ENCODE measurements at places on chromosomes 1 and 21.

- no peak for DNase-seq
Observed at GRCh38 chr1:32241001-32241763, 5.8 kb upstream of the FAM167B start.

GRCh38 chr21:41666641-41667081, 100.2 kb downstream of the RIPK4 start:
- DNase-seq = no peak

DNA sequence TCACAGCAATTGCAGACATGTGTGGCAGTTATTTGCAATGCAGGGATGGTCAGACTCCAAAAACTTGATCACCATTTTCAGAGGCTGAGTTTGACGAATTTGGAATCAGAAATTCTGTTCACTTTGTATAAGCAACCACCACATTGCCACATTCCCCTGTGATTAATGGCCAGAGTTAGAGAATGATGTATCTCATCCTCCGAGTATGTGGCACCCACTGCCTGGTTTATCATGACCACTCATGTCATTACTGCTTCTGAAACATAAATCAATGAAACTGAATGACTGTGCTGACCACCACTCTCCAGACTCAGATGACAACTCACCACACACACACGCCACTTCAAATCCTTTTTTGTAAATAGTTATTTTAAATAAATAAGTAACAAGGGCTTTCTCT, 66.6 kb upstream of the CACHD1 start:
- no peak for DNase-seq

DNA sequence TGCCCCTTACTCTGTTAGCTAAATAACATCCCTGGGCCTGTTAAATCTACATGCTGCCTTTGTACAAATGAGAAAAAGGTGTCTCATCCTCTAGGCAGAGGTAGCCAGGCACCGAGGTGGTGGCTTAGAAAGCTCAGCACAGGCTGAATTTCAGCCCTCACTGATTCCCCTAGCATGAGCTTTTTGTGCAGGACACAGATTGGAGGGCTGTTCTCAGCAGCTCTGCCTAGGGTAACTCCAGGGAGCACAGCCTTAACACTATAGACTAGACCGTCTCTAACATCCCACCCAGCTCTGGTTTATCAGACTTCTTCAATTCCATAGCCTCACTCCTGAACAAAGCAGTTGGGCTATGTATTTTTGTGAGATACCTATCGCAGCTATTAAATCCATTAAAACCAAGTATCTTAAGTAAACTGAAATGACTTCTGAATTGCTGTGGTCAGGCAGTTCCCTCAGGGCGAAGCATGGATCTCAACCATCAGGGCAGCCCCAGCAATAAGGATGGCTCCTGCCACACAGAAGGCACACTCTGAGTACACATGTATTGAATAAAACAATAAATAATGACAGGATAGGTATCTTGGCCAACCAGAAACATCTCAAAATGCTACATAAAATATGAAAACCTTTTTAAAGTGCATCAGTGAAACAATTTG, 14.8 kb downstream of the S100A6 start:
- no peak for DNase-seq

DNA sequence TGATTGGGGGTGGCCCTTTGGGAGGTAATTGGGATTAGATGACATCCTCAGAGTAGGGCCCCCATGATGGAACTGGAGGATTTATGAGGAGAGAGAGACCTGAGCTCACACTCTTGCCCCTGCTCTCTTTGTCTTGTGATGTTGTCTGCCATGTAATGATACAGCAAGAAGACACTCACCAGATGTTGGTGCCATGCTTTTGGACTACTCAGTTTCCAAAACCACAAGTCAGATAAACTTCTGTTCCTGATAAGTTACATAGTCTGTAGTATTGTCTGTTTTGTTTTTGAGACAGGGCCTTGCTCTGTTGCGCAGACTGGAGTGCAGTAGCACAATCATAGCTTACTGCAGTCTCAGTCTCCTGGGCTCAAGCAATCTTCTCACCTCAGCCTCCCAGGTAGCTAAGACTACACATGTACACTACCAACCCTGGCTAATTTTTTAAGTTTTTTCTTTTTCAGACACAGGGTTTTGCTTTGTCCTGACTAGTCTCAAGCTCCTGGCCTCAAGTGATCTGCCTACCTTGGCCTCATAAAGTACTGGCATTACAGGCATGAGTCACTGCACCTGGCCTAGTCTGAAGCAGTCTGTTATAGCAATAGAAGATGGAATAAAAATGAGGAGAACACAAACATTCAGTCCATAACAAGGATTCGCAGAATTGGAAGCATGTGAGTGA, 115.0 kb upstream of the GALNT2 start:
- DNase-seq = no peak

DNA sequence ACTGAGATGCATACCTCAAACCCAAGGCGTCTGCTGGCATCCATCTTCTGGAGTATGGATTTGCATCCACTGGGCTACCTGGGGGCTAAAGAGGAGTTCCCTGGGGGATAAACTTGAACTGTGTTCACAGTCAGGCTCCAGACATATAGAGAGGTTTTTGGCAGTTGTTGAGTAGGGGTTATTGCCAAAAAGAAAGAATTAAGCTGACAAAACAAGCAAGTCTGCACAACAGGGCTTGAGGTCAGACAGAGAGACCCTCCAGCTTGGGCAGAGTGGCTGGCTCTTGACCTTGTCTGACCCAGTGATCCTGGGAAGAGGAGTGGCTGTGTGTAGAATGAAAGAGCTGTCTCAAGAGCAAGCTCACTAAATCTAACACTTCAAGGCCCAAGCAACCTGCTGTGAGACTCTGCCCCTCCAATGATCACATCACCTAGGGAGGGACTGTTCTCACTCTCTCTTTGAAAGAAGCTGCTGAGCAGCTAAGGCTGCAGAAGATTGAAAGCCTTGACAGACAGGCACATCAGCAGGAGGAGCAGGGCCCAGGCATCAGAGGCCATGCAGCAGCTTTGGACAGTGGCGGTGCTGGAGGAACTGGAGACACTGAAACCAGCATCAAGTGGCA, 61.5 kb downstream of the SYT2 start:
- DNase-seq = no peak

GRCh38 chr1:12230549-12231275, 882 bp downstream of the VPS13D start:
- DNase-seq = no peak

GRCh38 chr21:42781971-42782722, 97.2 kb downstream of the WDR4 start:
- no peak for DNase-seq

DNA sequence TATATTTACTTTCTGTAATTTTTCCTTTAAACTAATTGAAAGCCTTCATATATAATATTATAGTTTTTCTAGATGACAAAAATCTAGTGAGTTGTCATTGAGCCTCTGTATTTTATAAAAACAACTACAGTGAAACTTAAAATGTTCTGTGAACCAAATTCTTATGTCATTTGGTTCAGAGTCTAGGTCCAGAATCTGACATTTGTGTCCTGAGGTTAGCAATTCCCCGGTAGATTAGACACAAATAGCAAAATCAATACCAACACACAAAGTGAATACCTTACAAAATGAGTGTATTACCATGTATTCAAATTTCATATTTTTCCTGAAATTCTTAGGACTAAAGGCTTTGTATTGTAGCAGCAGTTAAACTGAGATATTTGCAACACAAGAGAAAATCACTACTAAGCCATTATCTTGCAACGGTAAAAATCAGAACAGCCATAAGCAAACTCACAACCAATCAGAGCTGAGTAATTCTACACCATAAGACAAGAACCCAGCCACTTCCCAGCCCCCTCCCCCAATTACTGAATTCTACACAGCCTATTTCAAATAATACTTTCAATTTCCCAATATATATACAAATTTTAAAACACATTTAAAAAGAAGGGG, 573.5 kb downstream of the SMYD3 start:
- DNase-seq = peak; percentile 37

GRCh38 chr1:206687915-206688442, 3.3 kb downstream of the MAPKAPK2 start:
- peak; percentile 26 for DNase-seq

DNA sequence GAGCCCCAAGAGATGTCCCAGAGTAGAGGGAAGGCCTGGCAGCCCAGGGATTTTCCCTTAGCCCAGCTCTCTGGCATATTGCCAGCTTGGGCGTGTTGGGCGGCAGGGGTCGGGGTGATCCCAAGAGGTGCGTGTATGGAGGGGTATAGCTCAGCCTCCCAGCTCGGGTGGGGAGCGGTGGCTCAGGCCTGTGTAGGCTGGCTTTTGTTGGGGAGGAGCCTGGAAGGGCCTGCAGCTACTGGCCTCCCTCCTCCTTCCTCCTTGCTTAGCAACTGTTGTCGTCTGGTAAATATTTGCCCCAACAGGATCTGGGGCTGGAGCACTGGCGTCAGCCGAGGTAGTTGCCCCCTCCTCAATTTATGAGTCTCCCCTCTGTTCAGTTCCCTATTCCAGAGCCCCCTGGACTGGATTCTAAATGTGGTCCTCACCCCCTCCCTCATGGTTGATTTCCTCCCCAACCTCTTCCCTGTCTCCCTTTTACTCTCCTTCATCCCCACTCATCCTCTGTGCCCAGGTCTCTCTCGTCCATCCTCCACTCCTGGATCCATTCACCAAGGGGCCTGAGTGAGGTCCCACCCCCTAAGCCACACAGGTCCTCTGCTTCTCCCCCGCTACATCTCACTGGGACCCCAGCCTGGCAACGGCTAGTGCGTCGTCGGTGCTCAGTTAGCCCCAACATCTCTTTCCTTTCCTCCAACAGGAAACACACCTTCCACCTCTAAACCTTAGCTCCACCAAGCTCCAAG, 10.3 kb upstream of the LMNA start:
- no peak for DNase-seq

DNA sequence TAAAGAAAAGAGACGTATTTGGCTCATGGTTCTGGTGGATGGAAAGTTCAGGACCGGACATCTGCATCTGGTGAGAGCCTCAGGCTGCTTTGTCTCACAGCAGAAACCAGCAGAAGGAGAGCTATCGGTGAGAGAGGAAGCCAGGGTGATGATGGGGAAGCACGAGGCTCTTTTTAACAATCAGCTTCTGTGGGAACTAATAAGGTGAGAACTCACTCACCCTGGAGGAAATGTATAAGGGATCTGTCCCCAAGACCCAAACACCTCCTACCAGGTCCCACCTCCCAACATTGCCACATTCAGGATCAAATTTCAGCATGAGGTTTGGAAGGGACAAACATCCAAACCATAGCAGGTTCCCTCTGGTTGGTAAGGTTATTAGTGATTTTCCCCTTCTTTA, 32.8 kb downstream of the ASTN1 start:
- DNase-seq = no peak
